ENCODE measurements at places on chromosomes 5 and 9. TPM values are rescaled to one million over a fixed set of nuclear protein-coding genes. Genes with fewer than 3 reads are reported as not detected.

The DIPK1B gene
- total RNA-seq = 14.4 TPM

The RNF130 gene
- total RNA-seq = 34.9 TPM

The MYORG gene
- total RNA-seq = 5.9 TPM

The NPDC1 gene
- total RNA-seq = 55.1 TPM

The FAM221B gene
- total RNA-seq = not detected

The GMCL2 gene
- total RNA-seq = not detected

The OR2K2 gene
- not detected for total RNA-seq

The INSL6 gene
- not detected for total RNA-seq

The CXCL14 gene
- 1.7 TPM for total RNA-seq

The SPINK13 gene
- not detected for total RNA-seq

The HSPA9 gene
- total RNA-seq = 481 TPM

GRCh38 chr9:133210202-133210532 is 1.1 kb upstream of the OBP2B start:
- no peak for DNase-seq
- H3K27me3 ChIP-seq = no peaks in the 10 kb centered on the region
- H3K27ac ChIP-seq = no peak overlapping the region
- H3K4me3 ChIP-seq = no peak overlapping the region
- no peaks in the 10 kb centered on the region for H3K36me3 ChIP-seq
- H3K4me1 ChIP-seq = no peaks in the 10 kb centered on the region

GRCh38 chr5:67728326-67728890 is 487.1 kb upstream of the PIK3R1 start:
- H3K27me3 ChIP-seq = no peaks in the 10 kb centered on the region
- H3K27ac ChIP-seq = no peak overlapping the region
- H3K4me3 ChIP-seq = no peak overlapping the region
- no peaks in the 10 kb centered on the region for H3K4me1 ChIP-seq

DNA sequence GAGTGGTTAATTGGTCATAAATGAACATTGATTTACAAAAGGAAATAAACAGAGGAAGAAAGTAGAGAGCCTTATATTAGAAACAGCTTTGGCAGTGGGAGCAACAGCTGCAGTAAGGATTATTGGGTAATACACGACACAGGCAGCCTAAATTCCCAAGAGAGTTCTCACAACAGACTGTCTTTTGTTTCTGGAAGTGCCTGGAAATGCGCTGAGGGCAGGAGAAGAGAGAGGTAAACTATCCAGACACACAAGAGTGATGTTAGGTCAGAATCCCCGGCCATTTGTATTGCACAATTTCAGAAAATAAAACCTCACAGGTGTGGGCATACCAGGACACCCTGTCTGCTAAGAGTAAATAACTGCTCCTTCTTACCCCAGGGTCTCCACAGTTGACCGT is 450.4 kb upstream of the CTNND2 start:
- no peaks in the 10 kb centered on the region for H3K4me1 ChIP-seq
- H3K27me3 ChIP-seq = no peaks in the 10 kb centered on the region
- H3K27ac ChIP-seq = no peak overlapping the region

- peak; percentile 63 for DNase-seq
- no peaks in the 10 kb centered on the region for H3K27me3 ChIP-seq
- H3K4me3 ChIP-seq = no peak overlapping the region
- no peaks in the 10 kb centered on the region for H3K4me1 ChIP-seq
- H3K27ac ChIP-seq = no peak overlapping the region
These were observed 440.1 kb upstream of the ADAMTS16 start for GRCh38 chr5:4700069-4700468.

GRCh38 chr5:157115012-157115411 is 6.2 kb upstream of the HAVCR2 start:
- DNase-seq = no peak
- H3K27ac ChIP-seq = peak overlapping the region; percentile 59
- no peaks in the 10 kb centered on the region for H3K27me3 ChIP-seq
- no peaks in the 10 kb centered on the region for H3K36me3 ChIP-seq

- no peaks in the 10 kb centered on the region for H3K4me1 ChIP-seq
- no peak overlapping the region for H3K27ac ChIP-seq
- no peaks in the 10 kb centered on the region for H3K36me3 ChIP-seq
- peak overlapping the region; percentile 66 for H3K4me3 ChIP-seq
- no peaks in the 10 kb centered on the region for H3K27me3 ChIP-seq
These were observed 722 bp downstream of the TBC1D9B start for GRCh38 chr5:179906795-179907555.

GRCh38 chr9:101311758-101312420 is 72.9 kb downstream of the BAAT start:
- no peak overlapping the region for H3K4me3 ChIP-seq
- H3K27me3 ChIP-seq = no peaks in the 10 kb centered on the region

DNA sequence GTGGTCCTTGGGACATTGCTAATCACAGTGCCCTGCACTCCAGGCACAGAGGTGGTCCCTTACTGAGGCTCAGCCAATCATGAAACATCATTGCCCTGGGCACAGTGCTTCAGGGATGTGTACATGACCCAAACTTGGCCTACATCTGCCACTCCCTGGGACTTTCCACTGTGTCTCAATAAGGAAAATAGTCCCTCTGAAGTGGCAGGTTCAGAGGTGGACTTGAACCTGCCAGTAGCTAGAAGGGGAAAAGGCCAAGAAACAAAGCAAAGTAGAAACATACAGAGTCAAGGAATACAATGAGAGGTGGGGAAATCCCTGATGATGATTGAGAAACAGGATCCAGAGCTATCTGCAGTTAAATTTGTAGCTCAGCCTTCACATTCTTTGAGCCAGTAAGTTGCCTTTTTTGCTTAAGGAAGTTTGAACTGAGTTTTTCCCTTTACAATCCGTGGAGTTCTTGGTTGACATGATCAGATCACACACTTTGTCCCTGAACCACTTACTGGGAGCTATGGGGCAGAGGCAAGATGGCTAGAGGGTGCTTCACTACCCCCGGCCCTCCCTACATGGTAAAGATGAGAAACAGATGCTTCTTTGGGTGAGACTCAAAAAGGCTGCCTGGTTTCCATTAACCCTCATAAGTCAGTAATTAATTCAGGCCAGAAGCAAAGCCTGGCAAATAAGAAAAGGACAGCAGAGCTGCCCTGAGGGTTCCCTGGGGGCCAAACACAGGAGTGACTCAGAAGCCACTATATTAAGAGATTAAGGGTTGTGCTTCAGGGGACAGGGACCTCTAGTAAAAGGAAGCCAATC is 57.6 kb downstream of the SH3TC2 start:
- no peaks in the 10 kb centered on the region for H3K36me3 ChIP-seq
- no peak overlapping the region for H3K27ac ChIP-seq
- peaks cover 9% of the 10 kb centered on the region for H3K4me1 ChIP-seq
- DNase-seq = no peak

DNA sequence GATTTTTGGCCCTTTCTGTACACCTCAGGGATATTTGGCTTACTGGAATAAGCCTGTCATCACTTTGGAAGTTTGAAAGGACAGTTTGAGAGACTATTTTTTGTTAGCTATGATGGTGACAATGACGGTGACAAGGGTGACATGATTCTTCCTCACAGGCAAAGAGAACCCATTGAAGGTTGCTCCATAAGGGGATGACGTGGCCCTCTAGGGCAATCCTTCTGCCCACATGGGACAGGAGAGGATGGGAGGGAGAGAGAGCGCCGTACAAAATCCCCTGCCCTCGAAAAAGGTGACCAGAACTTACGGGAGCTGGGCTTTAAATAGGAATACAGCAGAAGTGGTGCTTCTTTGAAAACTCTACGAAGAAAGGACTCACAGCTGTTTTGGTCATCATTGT is 22.6 kb downstream of the HRH2 start:
- no peaks in the 10 kb centered on the region for H3K27me3 ChIP-seq
- peaks cover 19% of the 10 kb centered on the region for H3K36me3 ChIP-seq
- H3K4me1 ChIP-seq = peaks cover 80% of the 10 kb centered on the region
- peak overlapping the region; percentile 77 for H3K27ac ChIP-seq

DNA sequence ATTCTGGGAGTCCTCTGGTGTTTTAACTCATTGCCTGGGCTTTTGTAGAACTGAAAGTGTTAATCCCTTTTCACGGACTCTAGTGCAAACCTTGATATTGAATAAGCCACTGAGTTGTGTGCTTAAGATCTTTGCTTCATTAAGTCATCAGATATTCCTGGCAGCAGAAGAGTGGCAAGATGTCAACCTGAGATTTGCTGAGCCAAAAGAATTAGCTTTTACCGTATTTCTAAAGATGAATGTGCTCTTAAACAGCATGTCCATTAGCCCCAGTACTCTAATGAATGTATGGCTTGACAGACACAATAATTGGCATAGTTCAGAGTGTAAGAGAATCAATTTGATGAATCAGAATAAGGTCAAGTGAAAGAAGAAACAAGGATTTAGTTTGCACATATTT is 87.2 kb upstream of the CDH6 start:
- no peak for DNase-seq
- no peaks in the 10 kb centered on the region for H3K36me3 ChIP-seq
- no peaks in the 10 kb centered on the region for H3K4me1 ChIP-seq

DNA sequence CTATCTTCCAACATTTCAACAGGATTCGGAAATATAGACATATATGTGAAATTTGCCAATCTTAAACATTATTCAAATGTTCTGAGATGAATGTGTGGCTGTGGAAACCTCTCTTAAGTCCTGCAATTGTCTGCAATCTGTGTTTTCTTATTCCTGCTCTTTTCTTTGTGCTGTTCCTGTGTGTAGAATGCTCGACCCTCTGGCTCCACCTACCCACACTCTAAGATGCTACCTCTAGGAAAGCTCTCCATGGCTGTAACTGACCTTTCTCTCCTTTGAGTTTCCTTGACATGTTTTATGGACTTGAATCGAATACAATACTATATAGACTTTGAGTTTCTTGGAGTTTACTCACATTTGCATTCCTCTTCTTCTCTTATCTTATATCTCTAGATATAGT is 120.6 kb upstream of the ASTN2 start:
- no peak overlapping the region for H3K27ac ChIP-seq
- H3K4me3 ChIP-seq = no peak overlapping the region
- no peaks in the 10 kb centered on the region for H3K36me3 ChIP-seq
- no peaks in the 10 kb centered on the region for H3K27me3 ChIP-seq
- DNase-seq = no peak

GRCh38 chr5:150633429-150633828 is 7.0 kb upstream of the SYNPO start:
- DNase-seq = no peak
- H3K27ac ChIP-seq = peak overlapping the region; percentile 100
- peaks cover 34% of the 10 kb centered on the region for H3K4me1 ChIP-seq
- H3K4me3 ChIP-seq = no peak overlapping the region
- no peaks in the 10 kb centered on the region for H3K27me3 ChIP-seq
- H3K36me3 ChIP-seq = no peaks in the 10 kb centered on the region

DNA sequence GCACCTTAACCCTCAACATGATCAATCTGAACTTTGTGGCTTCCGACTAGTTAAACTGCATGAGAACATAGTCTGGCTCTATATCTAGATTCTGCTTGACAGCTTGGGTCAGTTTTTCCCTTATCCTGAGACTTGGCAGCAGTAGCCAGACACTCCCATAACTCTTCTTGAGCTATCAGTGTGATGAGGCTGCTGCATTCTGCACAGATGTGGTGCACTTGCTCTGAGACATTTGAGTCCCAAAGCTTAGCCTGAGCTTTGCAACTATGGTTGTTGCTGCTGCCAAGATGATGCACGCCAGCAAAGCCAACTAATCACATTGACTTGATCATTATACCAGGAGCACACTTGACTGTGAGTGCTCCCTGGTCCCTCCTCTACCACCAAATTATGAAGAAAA is 36.2 kb downstream of the MOCS2 start:
- no peaks in the 10 kb centered on the region for H3K27me3 ChIP-seq
- H3K27ac ChIP-seq = no peak overlapping the region
- no peak for DNase-seq
- no peak overlapping the region for H3K4me3 ChIP-seq

Data from heart left ventricle (tissue), 16 donors.